NCI-H2081 (cell line): ENCODE measurements at places on chromosomes 11 and 22.

GRCh38 chr11:1820463-1821325 is 14.1 kb upstream of the SYT8 start:
- DNase-seq, result no peak

- no peak for DNase-seq
These were observed 569.6 kb upstream of the LARGE1 start for GRCh38 chr22:34489861-34490260.

GRCh38 chr11:68598816-68599653 is 85.3 kb upstream of the GAL start:
- DNase-seq, result no peak

DNA sequence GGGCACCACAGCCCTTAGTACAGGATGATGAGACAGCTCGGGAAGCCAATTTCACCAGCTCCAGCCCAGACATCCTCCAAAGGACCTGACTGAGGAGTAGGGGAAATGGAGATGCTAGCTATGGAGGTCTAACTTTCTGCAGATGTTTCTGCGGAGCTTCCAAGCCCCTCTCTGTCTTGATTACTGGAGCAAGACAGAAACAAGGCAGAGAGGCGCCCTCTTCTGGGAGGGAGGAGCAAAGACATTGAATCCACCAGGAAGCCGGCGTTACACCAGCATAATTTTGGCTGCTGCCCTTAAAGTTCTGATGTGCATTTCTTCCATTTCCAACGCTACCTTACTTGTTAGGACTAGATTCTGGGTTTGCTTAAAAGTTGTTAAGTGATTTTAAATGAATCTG is 107.3 kb upstream of the HSD17B12 start:
- peak; percentile 18 for DNase-seq

- no peak for DNase-seq
These were observed 173.7 kb upstream of the NECTIN1 start for GRCh38 chr11:119902656-119903231.

- DNase-seq, result no peak
These were observed 41.2 kb upstream of the ALX4 start for GRCh38 chr11:44351006-44351660.

DNA sequence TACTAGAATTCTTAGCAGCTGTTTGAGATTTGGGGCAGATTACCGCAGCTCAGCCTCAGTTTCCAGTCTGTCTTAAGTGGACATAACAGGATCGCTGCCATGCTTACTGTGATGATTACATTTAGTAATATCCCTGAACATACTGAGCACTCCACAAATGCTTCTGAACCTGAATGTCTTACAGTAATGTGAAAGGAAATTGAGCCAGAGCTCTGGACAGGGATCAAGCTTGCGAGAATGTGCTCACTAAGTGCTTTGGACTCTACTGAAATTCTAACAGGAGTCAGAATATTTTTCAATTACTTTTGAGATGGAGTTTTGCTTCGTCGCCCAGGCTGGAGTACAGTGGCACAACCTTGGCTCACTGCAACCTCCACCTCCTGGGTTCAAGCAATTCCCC is 118.6 kb upstream of the RASSF10 start:
- no peak for DNase-seq

GRCh38 chr11:3104051-3104714 is 47.0 kb upstream of the CARS1 start:
- DNase-seq, result no peak

DNA sequence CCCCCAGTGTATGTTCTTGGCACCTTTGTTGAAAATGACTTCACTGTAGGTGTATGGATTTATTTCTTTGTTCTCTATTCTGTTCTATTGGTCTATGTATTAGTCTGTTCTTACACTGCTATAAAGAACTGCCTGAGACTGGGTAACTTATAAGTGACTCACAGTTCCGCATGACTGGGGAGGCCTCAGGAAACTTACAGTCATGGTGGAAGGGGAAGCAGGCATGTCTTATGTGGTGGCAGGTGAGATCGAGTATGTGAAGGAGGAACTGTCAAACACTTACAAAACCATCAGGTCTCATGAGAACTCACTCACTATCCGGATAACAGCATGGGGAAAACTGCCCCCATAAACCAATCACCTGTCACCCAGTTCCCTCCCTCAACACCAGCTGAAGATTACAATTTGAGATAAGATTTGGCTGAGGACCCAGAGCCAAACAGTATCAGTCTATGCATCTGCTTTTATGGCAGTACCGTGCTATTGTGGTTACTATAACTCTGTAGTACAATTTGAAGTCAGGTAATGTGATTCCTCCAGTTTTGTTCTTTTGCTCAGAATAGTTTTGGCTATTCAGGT is 836.2 kb downstream of the DLG2 start:
- no peak for DNase-seq

- DNase-seq, result no peak
These were observed 65.8 kb upstream of the RASSF10 start for GRCh38 chr11:12943311-12943710.

DNA sequence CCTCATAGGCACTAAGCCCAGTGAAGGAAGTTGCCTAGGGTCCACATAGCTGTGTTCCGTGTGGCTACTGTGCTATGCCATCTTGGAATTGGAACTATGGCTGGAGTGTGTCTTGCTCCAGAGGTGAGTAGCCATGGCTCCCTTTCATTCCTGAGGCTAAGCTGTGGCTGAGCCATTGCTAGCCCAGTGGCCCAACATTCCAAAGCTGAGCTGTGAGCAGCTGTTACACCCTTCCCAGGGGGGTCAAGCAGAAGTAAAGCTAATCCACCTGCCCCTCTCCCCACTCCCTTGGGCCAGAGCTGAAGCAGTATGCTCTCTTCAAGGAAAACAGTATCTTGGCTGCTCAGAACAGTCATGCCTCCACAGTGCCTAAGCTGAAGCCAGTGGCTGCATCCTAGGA is 51.1 kb downstream of the USP35 start:
- no peak for DNase-seq

GRCh38 chr22:35645646-35646045 is 2.6 kb upstream of the APOL6 start:
- no peak for DNase-seq

DNA sequence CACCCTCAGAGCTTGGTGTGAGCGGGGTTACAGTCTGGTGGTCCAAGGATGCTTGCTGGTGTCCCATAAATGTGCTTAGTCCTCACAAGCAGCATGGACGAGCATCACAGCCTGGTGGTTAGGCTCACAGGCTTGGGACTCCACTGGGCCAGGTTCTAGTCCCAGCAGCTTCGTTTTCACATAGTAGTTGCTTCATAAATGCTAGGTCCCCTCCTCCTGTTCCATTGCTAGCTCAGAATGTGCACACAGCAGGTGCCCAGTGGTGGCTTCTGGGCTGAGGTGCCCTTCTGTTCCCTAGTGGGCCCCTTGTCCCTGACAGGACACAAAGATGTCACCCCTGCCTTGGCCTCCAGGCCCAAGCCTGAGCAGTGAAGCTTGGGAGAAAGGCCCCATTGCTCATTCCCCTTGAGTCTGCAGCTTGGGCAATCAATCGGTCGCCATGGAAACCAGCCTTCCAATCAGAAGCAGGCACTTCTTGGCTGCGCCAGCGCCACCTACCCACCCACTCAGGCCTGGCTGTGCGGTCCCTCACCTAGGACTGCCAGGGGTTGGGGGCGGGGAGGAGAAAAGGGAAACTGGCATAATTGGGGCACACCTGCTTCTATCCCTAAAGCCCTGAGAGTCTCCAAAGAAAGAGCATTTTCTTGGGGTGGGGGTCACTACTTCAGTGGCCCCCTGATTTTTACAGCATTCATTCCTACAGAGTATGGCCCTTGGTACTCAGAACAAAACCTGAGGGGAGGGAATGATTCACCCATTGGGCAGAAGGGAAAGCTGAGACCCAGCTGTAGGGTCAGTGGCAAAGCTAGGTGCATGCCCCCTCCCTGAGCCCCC is 48.1 kb downstream of the CYTH4 start:
- DNase-seq, result peak; percentile 22

GRCh38 chr11:34585735-34586487 is 35.0 kb upstream of the EHF start:
- peak; percentile 8 for DNase-seq

DNA sequence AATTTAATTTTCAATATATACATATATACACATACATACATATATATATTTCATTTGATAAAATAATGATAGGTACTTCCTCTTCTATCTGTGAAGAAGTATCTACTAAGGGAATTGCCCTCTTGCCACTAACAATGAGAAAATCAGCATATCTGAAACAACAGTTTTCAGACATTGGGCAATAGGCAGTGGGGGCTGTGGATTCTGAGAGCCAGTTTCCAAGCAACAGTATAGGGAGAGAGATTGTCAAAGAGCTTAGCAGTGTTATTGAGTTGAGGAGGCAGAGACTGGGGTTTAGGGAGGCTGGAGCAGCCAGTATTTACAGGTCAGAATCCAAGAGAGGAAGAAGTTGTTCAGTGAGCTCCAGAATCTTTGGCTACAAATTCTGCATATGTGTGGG is 119.3 kb downstream of the ARFGAP2 start:
- DNase-seq, result no peak

- no peak for DNase-seq
These were observed 677 bp downstream of the DYNC2H1 start for GRCh38 chr11:103109818-103110388.

DNA sequence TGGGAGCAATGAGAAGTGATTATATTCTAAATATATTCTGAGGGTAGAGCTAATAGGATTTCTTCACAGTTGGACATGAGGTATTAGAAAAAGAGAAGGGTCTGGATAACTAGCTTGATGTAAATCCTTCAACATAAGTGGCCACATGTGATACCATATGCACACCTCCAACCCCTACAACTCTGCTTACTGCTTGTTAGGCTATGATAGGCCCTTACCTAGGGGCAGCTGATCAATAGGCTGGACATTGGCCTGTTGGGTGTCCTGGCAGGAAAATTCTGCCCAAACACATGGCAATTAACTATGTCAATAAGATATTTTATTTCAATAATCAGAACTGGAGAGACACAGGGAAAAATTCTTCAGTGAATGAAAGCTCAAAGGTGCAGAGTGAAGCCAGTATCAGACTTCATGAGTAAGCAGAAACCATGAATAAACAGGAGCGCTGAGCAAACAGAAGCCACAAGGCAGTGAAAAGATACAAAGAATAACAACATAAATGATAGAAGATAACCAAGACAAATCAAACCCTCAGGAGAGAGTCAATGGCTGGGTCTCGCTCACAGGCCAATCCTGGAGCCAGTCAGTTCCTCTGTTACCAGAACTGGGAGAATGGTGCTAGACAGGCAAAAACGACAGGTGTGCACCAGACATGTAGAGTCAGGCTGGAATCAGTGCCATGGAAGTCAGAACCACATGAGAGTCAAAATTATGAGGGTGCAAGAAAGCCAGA is 46.3 kb upstream of the PSMA1 start:
- DNase-seq, result no peak

DNA sequence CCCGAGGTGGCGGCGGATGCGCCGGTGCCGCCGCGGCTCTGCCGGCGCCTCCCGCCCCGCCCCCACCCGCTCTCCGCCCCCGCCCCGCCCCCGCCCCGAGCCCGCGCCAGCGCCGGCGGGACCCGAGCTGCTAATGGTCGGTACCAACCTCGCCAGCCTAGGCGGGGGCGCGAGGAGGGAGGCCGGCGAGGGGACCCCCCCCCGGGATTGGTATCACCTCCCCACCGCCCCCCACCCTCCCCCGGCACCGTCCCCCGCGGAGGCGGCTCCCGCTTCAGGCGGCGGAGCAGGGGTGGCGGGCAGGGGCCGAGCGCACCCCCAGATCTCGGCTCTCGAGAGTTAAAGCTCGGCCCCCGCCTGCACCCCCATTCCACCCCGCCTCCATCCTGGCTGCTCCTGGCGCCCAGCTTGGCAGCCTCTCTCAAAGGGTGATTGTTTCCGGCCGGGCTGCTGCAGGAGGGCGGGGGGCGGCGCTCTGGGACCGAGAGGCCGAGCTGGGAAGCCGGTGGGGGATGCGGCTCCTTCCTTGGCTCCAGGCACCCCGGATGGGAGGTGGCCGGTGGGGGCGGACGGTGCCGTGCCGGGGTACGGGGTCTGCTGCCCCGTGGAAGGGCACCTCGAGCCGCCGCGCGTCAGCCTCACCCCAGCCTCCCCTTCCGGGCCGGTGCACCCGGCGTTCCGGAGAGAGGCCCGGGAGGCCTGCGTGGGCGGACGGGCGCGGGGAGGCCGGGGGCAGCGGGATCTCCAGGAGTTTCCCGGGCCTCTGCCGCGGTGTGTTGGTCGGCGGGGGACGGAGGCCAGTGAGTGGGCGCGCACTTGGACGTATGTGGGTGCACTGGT is at the start of gene B3GAT1:
Gene B3GAT1 (minus strand): TSS at position 40 of the 840 bp plus-strand sequence. CDS start 24,583 bp downstream, outside the sequence.
- peak; percentile 70 for DNase-seq

DNA sequence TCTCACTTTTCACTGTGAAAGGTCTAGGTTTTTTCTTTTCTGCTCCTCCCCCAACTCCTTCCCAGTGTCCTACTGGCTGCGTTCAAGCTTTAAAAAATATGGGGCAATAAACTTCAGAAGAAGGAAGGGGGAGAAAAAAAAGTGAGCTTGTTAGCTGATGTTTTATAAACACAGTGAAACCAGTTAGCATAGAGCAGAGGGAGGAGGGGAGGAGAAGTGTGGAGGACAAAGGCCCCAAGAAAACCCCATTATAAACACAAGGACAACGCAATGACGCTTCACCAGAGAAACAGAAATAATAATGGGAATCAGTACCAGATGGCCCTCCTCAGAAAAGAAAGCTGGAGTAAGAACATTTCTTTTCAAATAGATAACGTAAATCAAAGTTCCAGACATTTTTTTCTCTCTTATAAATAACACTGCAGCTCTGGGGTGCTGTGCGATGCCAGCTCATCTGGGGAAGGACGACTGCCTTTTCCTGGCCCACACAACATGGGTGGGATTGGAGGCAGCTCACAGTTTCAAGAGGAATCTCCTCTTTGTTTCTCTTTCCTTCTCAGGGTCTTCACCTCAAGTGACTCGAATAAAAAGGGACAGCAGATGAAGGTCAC is 235.4 kb upstream of the NARS2 start:
- no peak for DNase-seq

- no peak for DNase-seq
These were observed 24.0 kb upstream of the CREB3L1 start for GRCh38 chr11:46253258-46254132.

DNA sequence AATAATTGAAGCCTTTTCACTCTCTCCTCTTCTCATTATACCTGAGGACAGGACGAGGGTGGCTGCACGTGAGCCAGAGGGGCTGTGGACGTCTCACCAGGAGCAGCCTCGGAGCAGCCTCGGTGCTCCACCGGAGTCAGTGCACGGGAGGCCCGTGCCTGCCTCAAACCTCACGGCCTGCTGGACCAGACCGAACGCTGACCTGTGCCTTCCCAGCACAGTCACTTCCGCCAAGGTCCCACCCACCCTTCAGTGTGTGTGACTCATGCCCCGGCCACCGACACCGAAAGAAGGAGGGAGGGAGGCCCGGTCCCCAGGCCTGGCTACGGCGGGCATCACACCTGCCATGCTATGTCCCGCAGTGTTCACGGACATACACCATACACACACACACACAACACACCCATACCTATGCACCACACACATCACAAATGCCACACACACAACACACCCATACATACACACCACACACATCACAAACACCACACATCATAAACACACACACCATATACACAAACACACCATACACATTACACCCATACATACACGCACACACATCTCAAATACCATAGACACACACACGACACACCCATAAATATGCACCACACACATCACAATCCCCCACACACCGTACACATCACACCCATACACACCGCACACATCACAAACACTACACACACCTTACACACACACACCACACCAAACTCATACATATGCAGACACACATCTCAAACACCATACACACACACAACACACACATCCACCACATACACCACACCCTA is 1506.5 kb downstream of the TBC1D22A start:
- DNase-seq, result no peak
